Hematopoietic multipotent progenitor cell treated with erythropoietin and hydrocortisone succinate and interleukin-3 and kit ligand, for 17 days (in vitro differentiated cells): ENCODE measurements at places on chromosomes 12 and 14.
A peak's percentile ranks its signal among the peaks of the same experiment; 100 is the strongest.

DNA sequence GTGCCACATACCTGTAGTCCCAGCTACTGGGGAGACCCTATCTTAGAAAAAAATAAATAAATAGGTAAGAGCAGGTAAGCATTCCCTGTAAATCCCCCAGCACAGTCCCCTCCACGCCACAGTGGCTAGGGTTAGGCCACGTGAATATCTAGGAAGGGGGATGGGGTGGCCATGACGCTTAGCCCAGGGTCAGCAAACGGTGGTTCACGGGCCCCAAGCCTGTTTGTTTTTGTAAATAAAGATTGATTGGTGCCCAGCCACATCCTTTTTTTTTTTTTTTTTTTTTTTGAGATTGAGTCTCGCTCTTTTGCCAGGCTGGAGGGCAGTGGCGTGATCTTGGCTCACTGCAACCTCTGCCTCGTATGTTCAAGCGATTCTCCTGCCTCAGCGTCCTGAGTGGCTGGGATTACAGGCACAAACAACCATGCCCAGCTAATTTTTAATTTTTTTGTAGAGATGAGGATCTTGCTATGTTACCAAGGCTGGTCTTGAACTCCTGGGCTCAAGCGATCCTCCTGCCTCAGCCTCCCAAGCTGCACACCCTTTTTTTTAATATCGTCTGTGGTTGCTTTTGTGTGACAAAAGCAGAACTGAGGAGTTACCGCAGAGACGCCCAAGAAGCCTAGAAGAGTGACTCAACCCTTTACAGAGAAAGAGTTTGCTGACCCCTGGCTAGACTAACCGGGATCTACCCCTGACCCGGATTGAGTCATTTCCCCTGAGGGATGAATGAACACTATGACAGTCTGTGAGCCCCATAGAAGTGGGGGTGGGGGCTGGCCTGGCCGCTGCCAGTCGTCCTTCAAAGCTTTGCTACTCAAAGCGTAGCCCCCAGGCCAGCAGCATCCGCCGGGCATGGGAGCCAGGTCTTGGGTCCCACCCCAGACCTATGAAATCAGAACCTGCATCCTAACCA lies 113.7 kb upstream of the NCOR2 start:
- peak; percentile 10 for DNase-seq

DNA sequence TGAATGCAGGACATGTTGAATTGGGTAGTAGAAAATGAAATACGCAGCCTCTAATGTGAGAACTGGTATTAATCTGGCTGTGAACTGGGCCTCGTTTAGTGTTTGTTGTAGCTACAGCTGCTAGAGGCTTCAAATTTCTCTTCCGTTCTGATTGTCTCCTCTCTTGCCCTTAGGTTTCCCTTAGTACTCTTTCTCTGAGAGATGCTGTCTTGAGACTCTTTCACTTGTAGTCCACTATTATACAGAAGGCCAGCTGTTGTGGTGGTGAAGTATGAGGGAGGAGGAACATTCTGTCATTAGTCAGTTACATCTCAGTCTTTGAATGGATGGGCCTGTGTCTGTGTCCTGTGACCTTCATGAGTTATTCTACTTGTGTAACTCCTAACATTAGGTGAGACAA lies 322.0 kb downstream of the TMTC2 start:
- DNase-seq = no peak

DNA sequence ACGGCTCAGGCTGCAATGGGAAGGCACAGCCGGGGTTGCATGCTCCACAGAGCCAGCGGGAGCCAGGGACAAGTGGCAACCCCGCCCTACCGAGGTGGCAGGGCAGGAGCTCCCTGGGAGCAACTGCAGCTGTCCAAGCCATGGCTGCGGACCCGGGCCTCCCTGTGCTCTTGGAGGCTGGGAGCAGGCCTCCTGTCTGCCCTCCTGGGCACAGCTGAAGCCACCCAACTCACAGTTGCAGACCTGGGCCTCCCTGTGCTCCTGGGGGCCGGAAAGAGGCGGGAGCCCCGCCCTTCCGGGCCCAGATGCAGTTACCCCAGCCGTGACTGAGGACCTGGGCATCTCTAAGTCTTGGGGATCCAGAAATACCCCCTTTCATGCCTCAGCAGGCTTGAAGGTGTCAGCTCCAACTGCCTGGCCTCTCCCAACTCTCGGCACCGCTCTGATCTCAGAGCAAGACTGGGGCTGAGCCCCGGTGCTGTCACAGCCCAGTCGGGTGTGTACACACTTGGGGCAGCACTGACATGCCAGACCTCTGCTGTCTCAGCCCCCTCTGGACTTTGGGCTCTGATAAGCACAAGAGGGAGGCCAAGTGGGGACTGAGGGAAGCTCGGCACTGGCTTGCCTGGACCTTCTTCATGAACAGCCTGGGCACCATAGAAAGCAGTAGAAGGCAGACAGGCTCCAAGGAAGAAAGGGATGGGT lies 7.5 kb upstream of the RASSF9 start:
- DNase-seq = no peak

DNA sequence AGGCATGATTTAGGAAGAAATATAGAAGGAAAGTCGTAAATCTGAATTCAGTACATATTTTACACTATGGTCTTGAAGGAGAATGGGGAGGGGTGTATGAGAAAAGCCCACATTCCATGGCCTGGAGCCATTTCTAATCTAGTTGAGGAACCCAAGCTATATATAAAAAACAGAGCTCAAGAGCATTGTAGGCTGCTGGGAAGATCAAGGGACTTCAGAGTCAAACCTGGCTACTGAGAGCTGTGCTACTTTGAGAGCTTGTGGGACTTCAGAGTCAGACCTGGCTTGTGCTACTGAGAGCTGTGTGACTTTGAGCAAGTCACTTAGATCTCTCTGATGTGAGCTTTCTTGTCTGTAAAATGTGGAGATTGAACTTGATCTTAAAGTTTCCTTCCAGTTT lies 58.7 kb downstream of the TBK1 start:
- DNase-seq = no peak

GRCh38 chr12:43337571-43338444 lies 214.2 kb downstream of the ADAMTS20 start:
- DNase-seq = no peak

DNA sequence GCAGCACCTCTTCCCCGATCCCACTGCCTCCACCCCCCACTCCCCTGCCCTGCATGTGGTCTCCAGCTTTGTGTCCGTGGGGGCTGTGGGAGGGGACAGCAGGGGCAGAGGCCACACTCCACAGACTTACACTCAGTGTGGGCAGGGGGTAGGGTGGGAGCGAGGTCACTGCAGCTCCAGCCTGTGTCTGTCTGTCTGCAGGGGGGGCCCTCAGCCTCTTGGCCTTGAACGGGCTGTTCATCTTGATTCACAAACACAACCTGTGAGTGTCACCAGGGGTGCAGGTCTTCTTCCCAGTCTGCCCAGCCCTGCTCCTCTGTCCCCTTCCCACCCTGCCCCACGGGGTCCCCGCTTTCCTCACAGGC lies 6.5 kb downstream of the NOC4L start:
- DNase-seq = no peak

GRCh38 chr12:40222247-40222646 lies 2.5 kb upstream of the LRRK2 start:
- DNase-seq = no peak
